ENCODE measurements at places on chromosomes 3 and 15.

DNA sequence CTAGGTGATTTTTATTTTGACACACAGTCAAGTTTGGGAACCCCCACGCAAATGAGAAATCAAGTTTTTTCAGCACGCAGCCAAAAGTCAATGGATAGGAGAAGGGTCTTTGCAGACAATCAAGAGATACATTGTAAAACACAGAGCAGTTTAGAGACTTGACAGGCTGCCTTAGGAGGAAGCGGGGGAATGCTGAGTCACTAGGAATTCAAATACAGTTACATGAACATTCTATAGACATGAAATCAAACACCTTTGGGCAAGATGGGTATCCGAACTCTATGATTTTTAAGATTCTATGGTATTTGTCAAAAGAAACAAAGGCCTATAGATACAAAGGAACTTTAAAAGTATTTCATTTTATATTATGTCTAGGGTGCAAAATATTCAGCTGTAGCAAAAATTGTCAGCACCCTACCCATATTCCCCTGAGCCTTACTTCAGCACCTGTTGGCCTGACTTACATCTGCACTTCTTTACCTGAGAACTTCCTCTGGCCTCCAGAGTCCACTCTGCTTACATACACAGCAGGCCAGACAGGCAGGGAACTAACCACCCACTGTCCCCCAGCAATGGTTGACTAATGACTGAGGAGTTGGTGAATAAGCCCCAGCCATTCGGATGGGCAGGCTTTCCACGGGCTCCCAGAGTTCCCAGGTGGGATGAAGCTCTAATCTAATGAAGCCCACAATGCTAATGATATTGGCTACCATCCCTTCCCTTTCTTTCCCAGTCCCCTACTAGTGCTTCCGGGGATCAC, 289.3 kb upstream of the RORA start:
- no peak for DNase-seq

GRCh38 chr3:73192036-73192738, 130.7 kb downstream of the EBLN2 start:
- no peak for DNase-seq

GRCh38 chr3:162338514-162338913, 841.9 kb downstream of the OTOL1 start:
- no peak for DNase-seq

GRCh38 chr3:168285506-168285905, 189.8 kb upstream of the GOLIM4 start:
- DNase-seq, result no peak

GRCh38 chr3:71240034-71240433, 343.5 kb downstream of the FOXP1 start:
- DNase-seq, result no peak

- no peak for DNase-seq
Measured at GRCh38 chr15:91873138-91873536, 19.6 kb downstream of the SLCO3A1 start.
